ENCODE measurements at places on chromosomes 4 and X. TPM values are rescaled to one million over a fixed set of nuclear protein-coding genes. Genes with fewer than 3 reads are reported as not detected.

The DMRTC1 gene
- total RNA-seq: not detected

The KLF8 gene
- 2.6 TPM for total RNA-seq

The PWWP3B gene
- total RNA-seq: 0.44 TPM

The TXK gene
- 0.29 TPM for total RNA-seq

The CCDC110 gene
- 0.29 TPM for total RNA-seq

The LPAR4 gene
- 0.29 TPM for total RNA-seq

The COX7B2 gene
- not detected for total RNA-seq

The TGIF2LX gene
- not detected for total RNA-seq

The MID1IP1 gene
- 83.4 TPM for total RNA-seq

The PTPN13 gene
- 59.6 TPM for total RNA-seq
